ENCODE measurements at places on chromosomes 2 and 18.

DNA sequence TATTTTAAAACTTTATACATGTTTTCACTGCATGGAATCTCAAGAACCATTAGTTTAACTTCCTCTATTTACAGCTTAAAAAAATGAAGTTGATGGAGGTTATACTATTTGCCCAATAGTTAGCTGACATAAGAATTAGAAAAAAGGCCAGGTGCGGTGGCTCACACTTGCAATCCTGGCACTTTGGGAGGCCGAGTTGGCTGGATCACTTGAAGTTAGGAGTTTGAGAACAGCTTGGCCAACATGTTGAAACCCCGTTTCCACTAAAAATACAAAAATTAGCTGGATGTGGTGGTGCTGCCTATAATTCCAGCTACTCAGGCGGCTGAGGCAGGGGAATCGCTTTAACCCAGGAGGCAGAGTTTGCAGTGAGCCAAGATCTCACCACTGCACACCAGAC is 125.1 kb upstream of the CDH19 start:
- DNase-seq = no peak

DNA sequence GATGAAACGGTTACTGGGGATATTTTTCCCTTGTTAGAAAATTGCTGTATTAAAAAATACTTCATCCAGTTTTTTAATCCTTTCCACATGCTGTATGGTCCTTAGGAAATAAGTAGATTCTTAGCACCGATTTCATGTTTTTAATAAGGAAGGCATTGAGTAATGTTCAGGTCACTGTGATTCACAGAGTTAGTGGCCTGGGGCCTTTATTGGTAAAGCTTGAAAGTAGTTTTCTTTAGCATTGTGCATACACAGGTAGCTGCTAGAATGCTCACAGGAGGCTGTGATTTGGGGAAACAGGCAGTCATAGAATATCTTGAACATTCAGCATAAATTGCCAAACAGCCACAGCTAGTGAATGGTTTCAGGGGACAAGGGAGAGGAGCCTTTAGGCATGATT is 79.8 kb downstream of the XRCC5 start:
- no peak for DNase-seq

GRCh38 chr2:204896146-204896545 is 350.9 kb downstream of the PARD3B start:
- no peak for DNase-seq

DNA sequence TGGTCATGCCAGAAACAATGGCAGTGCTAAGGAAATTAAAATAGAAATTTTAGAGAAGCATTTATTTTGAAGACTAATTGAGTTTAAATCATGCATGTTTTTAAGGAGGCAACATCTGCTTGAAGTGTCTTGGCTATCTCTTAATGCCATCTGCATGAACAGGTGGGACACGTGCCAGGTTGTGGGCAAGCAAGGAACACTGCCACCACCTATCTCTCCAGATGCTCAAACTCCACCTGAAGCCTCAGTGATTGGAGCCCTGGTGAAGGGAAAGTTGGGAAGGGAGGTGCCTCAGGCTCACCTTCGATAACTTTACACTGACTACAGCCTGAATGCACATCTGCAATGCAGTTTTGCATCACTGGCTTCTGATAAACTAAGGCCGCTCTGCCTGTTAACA is 91.5 kb downstream of the TPGS2 start:
- no peak for DNase-seq

Measured in D721Med (cell line).